Stimulated activated CD8-positive, alpha-beta memory T cell treated with anti-CD3 and anti-CD28 coated beads, Interleukin-12 subunit alpha, Interleukin-12 subunit beta, amount 100 ng/mL, for 1 hour (primary cell): ENCODE measurements at places on chromosomes 2 and 18.

DNA sequence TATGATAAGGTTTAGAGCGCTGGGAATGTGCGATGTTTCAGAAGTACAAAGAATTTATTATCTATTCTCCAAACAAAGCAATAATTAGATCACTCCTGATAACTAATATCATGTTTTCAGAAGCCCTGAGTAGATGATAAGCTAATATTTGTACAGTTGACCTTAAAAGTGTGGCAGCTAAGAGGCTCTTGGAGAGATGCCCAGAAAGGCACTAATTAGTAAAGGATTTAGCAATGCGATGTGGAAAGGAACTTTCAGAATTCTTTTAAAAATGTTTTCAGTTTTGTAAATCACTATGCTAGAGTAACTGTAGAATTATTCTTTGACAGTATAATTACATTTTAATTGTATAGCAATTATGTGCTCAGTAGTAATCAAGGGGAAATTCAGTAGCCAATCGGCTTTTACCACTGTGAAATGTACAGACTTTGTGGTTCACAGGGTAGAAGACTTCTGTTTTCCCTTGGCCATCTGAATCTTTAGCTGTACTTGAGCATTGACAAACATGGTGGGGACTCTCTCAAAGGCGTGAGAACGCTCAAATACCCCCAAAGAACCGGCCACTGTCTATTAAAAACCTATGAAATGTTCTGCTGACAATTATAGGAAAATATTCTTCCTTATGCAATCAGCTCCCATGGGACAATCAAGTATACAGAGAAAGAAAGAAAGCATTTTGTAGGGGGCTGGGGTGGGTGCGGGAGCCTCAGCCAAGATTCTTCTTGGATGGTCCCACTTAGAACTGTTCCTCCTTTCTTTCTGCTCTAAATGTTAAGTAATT, 262.8 kb upstream of the AGAP1 start:
- DNase-seq, result no peak

- no peak for DNase-seq
These were observed 635.7 kb downstream of the NRXN1 start for GRCh38 chr2:50396298-50396631.

DNA sequence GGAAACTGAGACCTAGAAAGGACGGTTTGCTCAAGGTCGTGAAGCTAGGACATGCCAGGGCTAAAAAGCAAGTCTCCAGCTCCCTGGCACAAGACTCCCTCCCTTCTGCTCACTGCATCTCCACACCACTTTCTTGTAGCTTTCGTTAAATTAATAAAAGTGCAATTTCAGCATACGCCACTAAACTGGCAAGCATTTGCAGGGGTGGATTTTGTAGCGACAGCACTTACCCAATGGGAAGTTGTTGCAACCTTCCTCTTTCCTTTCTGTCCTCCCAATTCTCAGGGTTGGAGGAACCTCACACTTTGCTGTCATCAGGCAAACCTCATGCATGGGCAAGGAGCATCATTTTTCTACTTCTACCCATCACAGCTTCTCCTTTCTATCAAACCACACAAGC, 7.4 kb upstream of the RHOB start:
- DNase-seq, result no peak

DNA sequence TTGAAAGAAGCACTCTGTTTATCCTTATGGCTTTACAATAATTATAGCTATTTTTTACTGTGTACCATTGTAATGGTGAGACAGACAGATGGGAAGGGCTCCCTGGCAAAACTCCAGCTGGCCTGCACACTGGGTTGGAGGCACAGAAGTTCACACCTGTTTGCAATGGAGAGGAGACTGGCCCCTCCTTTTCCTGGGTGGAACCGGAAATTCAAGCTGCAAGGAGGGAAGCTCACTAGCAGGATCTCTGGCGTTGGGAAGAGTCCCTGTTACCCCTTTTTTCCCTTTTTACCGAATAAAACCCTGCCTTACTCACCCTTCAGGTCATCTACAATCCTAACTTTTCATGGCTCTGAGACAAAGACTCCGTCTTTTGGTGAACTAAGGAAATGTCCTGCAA, 100.3 kb upstream of the TFPI start:
- DNase-seq, result no peak

DNA sequence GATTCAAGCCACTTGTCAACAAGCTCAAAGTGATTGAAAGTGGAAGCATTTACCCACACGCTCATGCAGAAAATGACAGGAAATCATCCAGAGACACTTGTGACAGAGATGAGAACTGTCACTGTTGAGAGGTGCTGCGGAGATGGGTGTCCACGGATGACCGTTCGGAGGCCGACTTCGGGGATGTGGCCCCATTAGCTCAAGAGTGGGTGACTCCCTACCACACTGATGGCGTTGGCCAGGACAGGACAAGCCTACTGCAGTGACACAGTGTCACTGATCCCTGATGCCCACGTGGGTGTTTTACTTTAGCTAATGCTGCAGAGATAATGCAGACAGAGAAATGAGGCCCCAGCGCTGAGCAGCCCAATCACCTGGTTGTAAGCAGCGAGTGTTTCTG, 81.5 kb upstream of the YWHAQ start:
- DNase-seq, result no peak

DNA sequence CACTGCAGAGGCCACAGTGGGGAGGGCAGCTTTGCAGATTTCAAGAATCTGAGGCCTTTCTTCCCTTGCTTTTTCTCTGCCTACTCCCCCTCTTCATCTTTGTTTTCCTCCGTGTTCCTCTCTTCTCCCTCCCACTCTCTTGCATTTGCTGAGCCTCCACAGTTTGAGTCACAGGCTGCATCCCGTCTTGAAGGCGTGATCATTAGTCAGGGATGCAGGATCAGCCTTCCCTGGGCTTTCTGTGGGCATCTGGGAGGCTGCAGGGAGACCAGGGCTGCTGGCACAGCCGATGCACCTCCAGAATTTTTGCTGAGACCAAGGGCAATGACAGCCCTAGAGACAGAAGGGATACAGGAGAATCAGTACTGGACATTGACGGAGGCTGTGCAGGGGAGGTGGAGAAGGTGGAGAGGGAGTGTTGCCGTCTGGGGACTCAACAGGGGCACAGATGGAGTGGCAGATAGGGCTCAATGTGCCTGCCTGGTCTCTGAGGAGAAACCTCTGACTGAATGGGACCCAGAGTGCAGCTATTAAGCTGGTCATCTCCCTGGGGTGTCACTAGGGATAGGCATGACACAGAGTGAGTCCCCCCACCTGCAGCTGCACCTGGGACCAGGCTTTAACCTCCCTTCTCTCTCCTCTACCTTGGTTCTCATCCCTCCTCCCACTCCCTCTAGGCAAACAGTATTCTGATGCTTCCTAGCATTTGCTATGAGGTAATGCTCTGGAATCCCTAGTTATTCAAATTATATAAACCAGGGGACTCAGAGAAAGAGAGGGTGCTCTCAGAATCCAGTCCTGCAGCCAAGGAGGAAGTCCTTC, 29.0 kb upstream of the DNAJC27 start:
- DNase-seq, result no peak

DNA sequence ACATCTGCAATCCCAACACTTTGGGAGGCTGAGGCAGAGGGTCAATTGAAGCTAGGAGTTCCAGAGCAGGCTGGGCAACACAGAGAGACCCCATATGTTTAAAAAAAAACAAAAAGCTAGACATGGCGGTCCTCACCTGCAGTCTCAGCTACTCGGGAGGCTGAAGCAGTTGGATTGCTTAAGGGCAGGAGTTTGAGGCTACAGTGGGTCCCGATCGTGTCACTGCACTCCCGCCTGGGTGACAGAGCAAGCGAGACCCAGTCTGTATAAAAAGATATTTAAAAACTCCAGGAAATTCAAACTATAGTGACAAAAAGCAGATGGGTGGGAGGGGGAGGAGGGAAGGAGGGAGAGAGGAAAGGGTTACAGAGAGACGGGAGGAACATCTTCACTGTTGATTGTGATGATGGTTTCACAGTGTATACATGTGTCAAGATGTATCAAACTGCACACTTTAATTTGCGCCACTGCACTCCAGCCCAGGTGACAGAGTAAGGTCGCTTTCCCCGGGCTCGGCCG, 942 bp upstream of the ZNF236 start:
- DNase-seq, result no peak

- DNase-seq, result no peak
These were observed 11.9 kb downstream of the IL18R1 start for GRCh38 chr2:102367331-102367971.

DNA sequence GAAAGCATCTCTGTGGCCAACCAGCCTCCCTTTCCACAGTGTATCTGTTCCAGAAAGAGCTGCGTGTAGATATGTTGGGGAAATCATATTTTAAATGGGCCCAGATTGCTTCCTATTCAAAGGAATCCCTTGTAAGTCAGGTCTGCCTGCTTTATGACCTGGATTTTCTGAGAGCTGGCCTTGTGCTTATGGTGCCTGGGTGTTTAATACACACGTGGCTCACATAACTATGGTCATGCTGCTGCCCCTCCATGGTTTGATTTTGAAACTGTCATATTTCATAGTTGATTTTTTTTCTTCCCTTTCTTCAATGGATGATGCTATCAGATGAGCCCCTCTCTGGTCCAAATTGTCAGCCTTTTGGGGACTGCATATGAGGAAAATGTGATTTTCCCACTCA, 111.5 kb upstream of the CNGA3 start:
- no peak for DNase-seq

GRCh38 chr2:74415762-74416395, 5.5 kb downstream of the C2orf81 start:
- DNase-seq, result no peak

GRCh38 chr18:52569492-52569891, 229.5 kb downstream of the DCC start:
- no peak for DNase-seq

GRCh38 chr18:32461709-32462272, 8.9 kb downstream of the GAREM1 start:
- DNase-seq, result no peak

GRCh38 chr2:157174321-157174720, 83.2 kb upstream of the GALNT5 start:
- no peak for DNase-seq

GRCh38 chr18:65415098-65415497, 335.7 kb upstream of the CDH7 start:
- no peak for DNase-seq

- DNase-seq, result no peak
These were observed 249.4 kb upstream of the CTAGE1 start for GRCh38 chr18:22667156-22667555.

DNA sequence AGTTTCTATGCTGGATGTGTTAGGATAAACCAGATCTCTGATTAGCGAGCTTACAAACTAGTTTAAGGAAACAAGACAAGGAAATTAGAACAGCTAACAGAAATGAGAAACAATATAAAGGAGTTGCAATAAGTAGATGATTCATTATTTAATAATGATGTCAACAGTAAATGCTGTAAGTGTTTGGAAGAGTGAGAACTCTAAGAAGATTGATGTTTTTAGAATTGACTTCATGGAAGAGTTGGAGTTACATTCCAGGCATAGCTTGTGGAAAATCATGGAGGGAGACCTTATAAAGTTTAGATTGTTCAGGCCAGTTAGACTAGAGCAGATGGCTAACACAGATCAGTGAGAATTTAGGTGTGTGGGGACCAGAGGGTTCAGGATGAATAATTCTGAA, 32.6 kb downstream of the PPP1R1C start:
- no peak for DNase-seq

GRCh38 chr2:216426938-216427337, 14.7 kb downstream of the SMARCAL1 start:
- no peak for DNase-seq

GRCh38 chr2:11703700-11704099, 33.7 kb upstream of the NTSR2 start:
- DNase-seq, result no peak

GRCh38 chr18:8799001-8799400, 93.6 kb downstream of the MTCL1 start:
- DNase-seq, result no peak

- DNase-seq, result no peak
These were observed 24.7 kb upstream of the COLEC12 start for GRCh38 chr18:525036-525797.

DNA sequence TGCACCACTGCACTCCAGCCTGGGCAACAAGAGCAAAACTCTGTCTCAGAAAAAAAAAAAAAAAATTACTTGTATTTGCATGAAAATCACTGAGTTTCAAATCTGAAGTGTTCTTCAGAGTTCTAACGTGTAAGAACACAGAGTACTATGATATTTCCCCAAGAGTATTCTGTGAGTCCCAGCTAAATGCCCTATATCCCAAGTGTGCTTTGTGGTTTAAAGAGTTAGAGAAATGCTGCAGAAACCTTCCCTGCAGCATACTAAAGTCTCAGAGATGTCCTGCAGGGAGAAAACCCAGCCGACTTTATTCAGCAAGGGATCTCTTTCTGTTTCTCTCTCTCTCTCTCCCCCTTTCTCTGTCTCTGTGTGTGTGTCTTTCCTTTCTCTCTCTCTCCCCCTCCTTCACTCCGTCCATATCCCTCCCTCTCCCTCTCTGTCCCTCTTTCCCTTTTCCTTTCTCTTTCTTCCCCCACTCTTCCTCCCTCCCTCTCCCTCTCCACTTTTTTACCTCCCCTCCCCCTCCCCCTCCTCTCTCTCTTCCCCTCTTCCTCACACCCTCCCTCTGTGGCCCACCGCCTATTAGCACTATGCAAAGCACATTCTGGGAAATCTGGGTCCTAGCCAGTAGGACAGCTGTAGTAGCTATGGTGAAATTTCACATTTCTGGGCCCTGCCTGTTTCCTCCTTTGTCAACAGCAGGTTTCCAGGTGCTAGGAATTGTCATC, 54.2 kb downstream of the ACTR2 start:
- no peak for DNase-seq

DNA sequence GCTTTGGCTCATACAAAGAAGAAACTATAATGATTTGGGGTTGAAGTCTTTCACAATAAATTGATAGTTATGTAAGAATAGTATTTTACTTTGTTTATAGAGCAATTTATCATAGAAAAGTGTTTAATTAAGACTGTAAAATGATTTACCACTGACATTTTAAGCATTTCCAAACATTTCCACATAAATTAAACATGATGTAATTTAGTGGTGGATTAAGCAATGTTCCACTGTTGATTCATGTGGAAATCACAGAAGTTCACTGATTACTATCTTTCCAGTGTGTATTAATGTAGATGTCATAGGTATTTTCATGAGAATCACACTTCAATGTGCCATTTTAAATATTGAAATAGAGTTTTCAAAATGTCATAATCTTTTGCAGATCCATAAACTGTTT, 40.1 kb upstream of the GRB14 start:
- DNase-seq, result no peak

DNA sequence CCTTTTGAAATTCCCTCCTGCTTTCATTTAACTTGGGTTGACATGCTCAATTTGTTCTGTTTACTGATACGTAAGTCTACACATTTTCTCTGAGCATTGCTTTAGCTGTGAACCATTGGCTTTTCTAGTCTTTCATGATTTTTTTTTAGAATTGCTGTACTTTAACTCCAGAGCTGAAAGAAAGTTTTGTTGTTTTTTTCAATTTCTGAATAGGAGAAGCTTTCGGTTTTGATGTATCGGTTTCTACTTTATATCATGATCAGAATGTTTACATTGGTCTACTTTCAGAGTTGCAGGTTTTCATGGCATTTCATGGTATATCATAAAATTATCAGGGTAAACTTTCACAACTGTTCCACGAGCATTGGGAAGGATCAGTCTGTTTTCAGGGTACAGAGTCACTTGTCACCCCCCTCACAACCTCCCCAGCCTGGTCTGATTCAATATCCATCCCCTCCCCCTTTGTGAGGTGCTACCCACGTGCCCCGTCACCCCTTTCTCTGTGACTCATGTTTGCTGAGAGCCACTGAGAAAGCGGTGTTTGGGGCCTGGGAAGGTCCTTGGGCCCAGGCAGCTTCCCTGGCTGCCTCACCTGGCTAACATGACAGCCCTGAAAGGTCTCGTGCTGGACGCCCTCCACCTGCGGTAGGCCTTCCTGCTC, 7.0 kb downstream of the ASTL start:
- DNase-seq, result no peak
